Right forelimb (tissue), 1 donor: ENCODE measurements at places on chromosomes 1 and 21.

GRCh38 chr1:40712405-40712944 lies 21.0 kb downstream of the NFYC start:
- no peak for DNase-seq

DNA sequence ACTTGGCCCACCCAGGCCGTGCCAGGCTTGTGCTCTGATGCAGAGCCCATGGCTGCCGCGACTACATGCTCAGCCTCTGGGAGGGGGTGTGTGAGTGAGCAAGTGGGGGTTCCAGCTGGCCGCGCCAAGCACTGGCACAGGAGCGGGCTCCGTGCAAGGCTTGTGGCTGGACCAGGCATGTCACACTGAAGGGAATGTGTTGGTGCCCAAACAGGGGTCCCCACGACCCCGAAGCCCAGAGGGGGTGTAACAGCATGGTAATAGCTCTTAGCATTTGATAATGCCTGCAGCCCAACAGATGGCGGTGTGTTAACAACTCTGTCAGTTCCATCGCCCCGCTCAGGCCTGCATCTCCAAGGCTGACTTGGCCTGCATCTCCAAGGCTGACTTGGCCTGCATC lies 38.3 kb upstream of the CD46 start:
- no peak for DNase-seq

GRCh38 chr1:175075572-175076568 lies 8.2 kb downstream of the TNN start:
- no peak for DNase-seq

DNA sequence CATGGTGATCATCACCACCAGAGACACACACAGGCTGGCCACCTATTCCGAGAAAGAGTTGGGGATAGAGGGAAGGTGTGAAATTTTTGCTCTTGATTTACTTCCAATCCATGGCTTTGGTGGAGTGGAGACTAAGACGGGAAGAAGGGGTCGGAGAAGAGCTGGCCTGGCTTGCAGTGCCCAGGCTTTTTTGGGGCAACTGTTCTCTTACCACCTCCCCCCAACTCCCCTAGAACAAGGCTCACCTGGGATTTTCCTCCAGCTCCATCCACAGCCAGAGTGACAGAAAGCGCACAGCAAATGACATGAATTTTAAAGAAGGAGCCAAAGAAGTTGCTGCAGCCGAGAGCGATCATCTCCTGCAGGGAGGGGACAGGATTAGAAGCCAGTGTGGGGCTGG lies 16.0 kb downstream of the SLC26A9 start:
- DNase-seq, result no peak

- no peak for DNase-seq
Observed at GRCh38 chr1:10498231-10498630, 23.5 kb downstream of the PEX14 start.
